ENCODE measurements at places on chromosomes 6 and 20. TPM values are rescaled to one million over a fixed set of nuclear protein-coding genes. Genes with fewer than 3 reads are reported as not detected.

Gene SLC17A9
- 3.9 TPM for total RNA-seq

Gene EPPIN
- total RNA-seq, result not detected

Gene KIAA1755
- total RNA-seq, result not detected

Gene GPX5
- not detected for total RNA-seq

Gene SLC26A8
- not detected for total RNA-seq

Gene POU3F2
- total RNA-seq, result not detected

Gene TMEM200A
- total RNA-seq, result 0.20 TPM

Gene FLRT3
- 3.4 TPM for total RNA-seq

Gene SLX4IP
- 1.7 TPM for total RNA-seq

Gene JAG1
- 78.0 TPM for total RNA-seq

Gene XKR7
- total RNA-seq, result under 0.01 TPM

Gene GNAS-AS1
- 0.22 TPM for total RNA-seq

Gene TENT5A
- 0.60 TPM for total RNA-seq

Gene PEX6
- 19.2 TPM for total RNA-seq

Gene DLL1
- total RNA-seq, result 3.9 TPM

Gene TREM1
- total RNA-seq, result not detected

Gene SLC32A1
- not detected for total RNA-seq

Gene SLC13A3
- not detected for total RNA-seq

Gene MEI4
- total RNA-seq, result not detected

Gene C6orf89
- total RNA-seq, result 21.2 TPM

Gene ECT2L
- total RNA-seq, result not detected

Gene ADTRP
- total RNA-seq, result 0.87 TPM

Gene DNAH8
- total RNA-seq, result not detected

Gene LY86
- not detected for total RNA-seq

Gene BPIFB1
- not detected for total RNA-seq

Gene GUCA1A
- total RNA-seq, result not detected

Gene C2
- under 0.01 TPM for total RNA-seq

Gene SNX21
- 9.4 TPM for total RNA-seq

Measured in lung microvascular endothelial cell (primary cell).